ENCODE measurements at places on chromosomes 3 and 15.

DNA sequence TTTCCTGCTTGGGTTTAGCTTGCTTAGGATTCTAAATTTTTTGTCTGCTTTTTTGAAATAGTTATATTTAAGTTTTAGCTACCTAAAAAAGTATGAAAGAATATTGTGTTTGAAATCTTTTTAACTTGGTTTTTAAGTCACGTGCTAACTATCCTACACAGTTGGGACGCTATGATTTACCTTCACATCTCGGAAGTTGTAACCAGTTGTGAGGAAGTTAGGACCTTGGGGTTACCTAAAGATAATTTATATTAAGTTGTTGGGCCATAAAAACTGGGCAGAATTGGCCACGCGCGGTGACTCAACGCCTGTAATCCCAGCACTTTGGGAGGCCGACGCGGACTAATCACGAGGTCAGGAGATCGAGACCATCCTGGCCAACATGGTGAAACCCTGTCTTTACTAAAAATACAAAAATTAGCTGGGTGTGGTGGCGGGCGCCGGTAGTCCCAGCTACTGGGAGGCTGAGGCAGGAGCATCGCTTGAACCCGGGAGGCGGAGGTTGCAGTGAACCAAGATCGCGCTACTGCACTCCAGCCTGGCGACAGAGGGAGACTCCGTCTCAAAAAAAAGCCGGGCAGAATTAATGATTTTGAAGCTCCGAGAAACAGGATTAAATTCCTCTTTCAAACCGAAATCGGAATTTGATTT is 1.0 kb downstream of the ZFAND6 start:
- DNase-seq = peak; percentile 64

- no peak for DNase-seq
Observed at GRCh38 chr3:124650798-124651197, 79.5 kb upstream of the UMPS start.

DNA sequence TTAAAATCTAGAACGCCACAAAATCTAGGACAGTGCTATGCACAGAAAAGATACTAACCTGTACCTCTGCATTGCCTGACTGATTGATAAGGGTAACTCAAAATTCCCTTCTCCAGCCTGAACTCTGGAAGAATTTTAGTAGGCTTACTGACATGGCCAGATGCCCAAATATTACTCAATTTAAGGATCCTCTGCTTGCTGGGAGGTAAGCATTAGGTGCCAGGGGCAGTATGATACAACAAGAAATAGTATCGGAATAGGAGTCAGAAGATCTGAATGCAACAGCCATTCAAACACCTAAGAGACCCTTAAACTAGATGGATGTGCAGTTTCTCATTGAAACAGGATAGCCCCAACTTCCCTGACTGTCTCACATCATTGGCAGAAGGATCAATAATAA is 45.4 kb downstream of the CERS3 start:
- no peak for DNase-seq

DNA sequence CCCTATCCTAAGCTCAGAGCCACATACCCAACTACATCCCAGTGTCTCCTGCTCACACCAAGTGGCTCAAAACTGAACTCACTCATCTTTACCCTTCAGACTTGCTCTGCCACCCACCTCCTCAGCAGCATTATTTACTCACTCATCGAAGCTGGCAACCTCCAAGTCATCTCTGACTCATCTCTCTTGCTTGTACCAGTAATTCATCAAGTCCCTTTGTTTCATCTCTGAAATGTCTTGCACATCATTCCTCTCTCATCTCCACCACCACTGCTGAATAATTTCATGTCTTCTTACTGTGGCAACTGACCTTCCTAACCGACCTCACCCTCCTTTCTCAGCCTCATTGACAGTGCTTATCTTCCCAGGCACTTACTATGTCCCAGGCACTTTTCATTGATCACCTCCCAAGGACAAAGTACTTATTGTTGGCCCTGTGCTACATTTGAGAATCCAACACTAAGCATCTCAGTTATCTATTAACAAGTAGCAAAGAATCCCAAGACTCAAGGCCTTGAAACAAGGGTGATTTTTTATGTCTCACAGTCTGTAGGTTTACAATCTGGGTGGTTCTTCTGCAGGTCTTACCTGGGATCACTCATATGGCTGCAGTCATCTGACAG is 82.0 kb downstream of the MRPL46 start:
- peak; percentile 53 for DNase-seq

- DNase-seq = no peak
Observed at GRCh38 chr15:28873585-28874190, 12.1 kb upstream of the APBA2 start.

GRCh38 chr15:61910839-61911369 is 149.3 kb downstream of the VPS13C start:
- DNase-seq = no peak

DNA sequence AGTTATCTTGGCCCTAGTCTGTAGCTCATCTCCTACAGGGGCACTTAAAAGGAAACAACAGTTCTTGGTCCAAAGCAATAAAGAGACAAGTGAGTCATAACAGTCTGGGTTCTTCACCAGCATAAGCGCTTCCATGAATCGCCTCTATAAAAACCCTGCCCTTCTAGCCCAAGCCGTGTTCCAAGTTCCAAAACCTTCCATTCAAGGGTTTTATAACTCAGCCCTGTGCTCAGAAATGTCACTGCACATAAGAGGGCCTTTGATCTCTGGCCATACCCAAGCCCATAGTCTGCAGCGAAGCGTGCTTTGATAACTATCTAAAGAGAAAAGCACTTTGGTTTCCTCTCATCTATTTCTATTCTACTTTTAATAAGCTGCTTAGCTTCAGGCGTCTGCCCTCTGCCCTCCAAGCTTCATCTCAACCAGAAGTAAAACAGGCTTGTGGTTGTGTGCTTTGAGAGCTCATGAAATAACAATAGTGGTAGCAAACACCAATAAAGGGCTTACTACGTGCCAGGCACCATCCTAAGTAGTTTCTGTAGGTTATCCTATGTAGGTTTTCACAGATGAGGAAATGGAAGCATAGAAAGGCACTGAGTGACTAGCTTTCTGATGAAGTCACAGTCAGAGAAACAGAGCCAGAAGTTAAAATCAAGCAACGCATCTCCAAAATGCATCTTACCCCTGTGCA is 64.0 kb upstream of the AKAP13 start:
- peak; percentile 78 for DNase-seq

- DNase-seq = peak; percentile 18
Observed at GRCh38 chr15:95880630-95881029, 449.9 kb upstream of the NR2F2 start.

- no peak for DNase-seq
Observed at GRCh38 chr15:66226736-66227135, 26.8 kb downstream of the MEGF11 start.

- DNase-seq = no peak
Observed at GRCh38 chr15:79084308-79084968, 6.1 kb downstream of the RASGRF1 start.

GRCh38 chr3:45644791-45645201 is 44.4 kb upstream of the SACM1L start:
- DNase-seq = peak; percentile 93

DNA sequence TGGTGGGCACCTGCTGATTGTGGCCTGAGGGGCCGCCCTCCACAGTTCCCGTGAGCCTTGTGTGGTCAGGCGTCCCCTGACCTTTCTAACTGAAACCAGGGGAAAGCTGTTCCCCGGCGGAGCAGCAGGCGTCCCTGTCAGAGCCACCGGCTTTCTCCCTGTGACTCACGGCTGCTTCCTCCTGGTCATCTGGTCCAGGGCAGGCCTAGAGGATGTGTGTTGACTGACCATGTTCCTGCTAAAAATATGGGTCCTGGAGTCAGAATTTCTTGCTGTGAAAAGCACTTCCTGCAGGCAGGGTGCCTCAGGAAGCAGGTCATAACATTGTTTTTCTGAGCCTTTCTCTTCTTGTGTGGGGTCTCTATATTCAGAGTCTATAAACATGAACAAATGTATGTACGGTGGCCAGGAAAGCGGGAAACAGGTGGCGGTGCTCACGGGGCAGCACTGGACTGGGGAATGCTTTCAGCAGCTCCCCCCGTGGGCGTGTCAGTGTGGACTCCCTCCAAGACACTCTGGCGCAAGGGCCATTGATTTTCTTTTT is 38.4 kb upstream of the CGNL1 start:
- DNase-seq = peak; percentile 51

DNA sequence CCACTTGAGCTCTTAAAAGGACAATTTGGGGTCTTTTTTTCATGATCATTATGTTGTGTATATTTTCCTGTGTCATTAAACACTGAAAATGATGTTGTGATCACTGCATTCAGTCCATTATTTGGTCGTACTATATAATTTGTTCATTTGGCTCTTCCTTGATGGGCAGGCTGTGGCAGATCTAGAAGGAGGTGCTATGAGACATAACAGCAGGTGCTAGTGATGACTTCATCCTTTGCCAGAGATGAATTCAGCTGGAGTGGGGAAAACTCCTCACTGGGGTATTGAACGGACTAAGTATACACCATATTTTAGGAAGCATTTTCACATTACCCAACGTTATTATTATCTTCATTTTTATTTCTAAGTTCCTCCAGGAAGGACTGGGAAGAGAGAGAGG is 12.0 kb downstream of the CMTM7 start:
- no peak for DNase-seq

DNA sequence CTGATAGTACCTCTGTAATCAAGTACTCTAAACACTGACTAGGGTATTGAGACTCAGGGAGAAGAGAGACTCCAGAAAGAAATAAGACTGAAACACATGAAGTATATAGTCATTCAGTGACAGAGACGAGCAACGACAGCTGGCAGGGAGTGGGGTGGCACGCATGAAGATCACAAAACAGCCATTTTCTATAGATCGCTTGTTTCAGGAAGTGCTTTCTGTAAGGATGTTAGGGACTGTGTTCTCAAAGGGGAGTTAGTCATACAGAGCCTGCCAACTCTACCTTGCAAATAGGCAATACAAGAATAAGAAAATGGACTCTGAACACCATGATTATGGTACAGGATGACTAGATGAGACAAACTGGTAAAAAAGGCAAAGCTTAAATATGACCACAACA is 139.5 kb downstream of the TBL1XR1 start:
- peak; percentile 31 for DNase-seq

DNA sequence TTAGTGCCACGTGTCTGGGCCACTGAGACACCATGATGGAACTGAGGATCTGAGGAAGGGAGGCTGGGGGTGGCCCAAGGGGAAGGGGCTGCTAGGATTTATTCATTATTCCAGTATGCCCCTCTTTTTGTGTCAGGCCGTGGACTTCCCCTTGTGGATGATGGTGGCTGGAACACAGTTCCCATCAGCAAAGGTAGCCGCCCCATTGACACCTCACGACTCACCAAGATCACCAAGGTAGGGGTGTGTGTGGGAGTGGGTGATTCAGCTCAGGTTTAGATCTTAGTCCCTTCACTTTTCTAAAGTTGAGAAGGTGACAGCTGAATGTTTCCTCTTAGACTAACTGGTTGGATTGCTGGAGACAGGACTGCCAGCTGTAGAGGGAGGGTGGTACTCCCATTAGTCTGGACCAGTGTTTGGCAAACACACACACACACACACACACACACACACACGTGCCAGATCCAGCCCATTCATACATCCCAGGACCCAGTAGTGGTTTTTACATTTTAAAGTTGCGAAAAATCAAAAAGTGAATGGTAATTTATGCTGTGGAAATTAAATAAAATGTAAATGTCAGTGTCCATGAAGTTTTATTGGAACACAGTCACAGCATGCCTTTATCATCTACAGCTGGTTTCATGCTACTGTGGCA is 11.4 kb downstream of the EIF4G1 start:
- DNase-seq = no peak

DNA sequence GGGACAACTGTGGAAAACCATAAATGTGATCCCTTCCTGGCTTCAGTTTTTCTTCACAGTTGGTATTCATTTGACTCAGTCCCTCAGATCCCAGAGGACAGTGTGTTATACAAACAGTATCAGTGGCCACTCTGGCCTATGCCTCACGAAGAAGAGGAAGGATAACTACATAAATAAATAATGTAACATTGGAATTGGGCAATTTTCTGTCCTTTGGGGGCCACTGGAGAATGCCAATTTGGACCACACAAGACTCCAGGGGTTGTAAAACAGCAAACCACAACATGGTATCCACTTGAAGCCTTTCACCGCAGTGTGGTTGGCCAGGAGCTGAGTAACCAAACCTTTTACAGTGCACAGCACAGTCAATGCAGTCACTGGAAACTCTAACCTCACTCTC is 1077.0 kb downstream of the ROBO2 start:
- peak; percentile 22 for DNase-seq

DNA sequence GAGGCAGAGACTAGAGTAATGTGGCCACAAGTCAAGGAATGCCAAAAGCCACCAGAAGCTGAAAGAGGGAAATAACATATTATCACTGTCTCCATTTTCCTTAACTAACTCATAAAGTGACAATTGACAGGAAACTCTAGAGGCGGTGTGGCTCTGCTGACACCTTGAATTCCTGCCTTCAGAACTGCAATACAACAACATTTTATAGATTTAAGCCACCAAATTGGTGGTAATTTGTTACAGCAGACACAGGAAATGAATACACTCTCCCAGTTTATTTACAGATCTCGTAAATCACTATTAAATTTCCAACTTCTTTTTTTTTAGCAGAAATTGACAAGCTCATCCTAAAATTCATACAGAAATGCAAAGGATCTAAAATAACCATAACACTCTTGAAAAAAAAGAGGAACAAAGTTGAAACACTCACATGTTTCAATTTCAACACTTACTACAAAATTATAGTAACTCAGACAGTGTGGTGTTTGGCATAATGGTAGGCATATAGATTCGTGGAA is 449.9 kb downstream of the OTOL1 start:
- no peak for DNase-seq

DNA sequence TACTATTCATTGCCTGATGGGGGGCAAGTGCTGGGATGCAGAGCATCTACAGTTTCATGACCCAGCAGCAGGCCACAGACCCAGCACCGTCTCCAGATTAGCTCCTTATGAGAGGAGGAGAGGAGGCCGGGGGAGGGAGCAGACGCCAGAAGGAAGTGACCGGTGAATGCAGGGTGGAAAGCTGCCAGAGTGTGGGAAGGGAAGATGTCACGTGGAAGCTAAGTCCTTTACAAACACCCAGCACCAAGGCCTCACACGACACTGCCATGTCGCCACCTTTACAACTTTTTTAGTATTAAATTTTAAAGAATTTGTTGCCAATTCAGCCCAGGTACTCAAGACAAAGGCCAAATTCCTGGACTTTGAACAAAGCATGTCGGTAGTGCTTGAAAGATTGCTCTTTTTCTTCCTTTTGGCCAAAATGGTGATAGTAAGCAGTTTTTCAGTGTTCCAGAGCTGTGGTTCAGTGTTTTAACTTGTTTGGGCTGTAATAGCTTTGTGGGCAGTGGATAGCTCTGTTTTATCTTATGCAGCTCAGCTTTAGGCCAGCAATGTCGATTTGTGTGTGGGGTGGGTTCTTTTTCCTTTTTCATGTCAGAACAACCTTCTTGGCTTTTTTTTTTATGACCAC is 58.2 kb downstream of the ZBTB38 start:
- peak; percentile 82 for DNase-seq

- DNase-seq = no peak
Observed at GRCh38 chr3:171077261-171077660, 50.7 kb upstream of the SLC2A2 start.

DNA sequence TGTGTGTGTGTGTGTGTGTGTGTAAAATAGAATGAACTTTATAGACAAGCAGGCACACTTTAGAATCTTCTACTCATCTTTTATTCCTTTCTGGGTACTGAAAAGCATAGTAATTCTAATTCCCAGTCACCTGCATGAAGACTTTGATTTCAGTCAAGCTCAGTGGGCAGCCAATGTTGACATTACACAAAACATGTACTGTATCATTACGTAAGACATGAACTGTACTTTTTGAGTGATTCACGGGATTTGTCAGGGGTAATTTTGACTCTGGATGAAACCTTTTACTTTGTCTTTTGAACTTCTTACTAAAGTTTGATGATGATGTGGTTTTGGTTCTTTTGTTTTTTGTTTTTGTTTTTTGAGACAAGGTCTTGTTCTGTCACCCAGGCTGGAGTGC is 38.8 kb downstream of the PTPRG start:
- peak; percentile 51 for DNase-seq
